NCI-H82 (cell line): ENCODE measurements at places on chromosomes 12 and 14.

DNA sequence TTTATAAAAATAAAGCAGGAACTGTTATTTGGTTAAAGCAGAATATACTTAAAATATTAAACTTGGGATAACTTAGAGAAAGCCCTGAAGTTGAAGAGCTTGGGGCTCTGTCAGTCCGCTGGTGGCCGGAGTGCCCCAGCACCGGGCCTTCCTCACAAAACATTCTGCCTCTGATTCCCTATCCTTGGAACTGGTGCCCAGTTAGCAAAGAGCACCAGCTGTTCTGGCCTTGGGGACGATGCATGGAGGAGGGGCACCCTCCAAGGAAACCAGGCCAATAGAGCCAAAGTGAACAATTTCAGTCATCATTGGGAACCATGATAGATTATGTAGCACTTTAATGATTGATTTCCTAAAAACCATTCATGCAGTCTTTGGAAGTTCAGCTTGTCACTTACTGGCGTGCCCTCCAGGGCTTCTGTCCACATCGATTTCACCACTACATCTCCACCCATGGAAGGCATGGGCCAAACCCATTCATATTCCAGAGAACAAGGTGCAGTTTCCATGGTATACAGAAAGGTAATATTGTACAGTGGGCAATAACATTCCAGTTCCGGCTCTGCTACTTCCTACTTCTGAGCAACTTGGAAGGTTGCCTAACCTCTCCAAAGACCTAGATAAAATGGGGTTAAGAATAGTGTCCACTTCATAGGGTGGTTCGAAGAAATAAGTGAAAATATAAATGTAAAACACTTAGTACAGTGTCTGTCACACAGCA lies 145.9 kb downstream of the ETV6 start:
- no peak for DNase-seq

GRCh38 chr12:53743266-53744129 lies 8.3 kb downstream of the CISTR start:
- peak; percentile 88 for DNase-seq

GRCh38 chr12:18461758-18462157 lies 200.4 kb downstream of the PIK3C2G start:
- DNase-seq: no peak

GRCh38 chr12:73629893-73630831 lies 907.5 kb upstream of the ATXN7L3B start:
- no peak for DNase-seq

GRCh38 chr14:48672506-48672905 lies 913.7 kb downstream of the RPS29 start:
- no peak for DNase-seq

GRCh38 chr14:85233756-85234155 lies 296.2 kb upstream of the FLRT2 start:
- DNase-seq: no peak

GRCh38 chr12:75205558-75205957 lies 4.1 kb downstream of the KCNC2 start:
- DNase-seq: no peak

GRCh38 chr12:40760821-40761220 lies 68.6 kb downstream of the CNTN1 start:
- no peak for DNase-seq

DNA sequence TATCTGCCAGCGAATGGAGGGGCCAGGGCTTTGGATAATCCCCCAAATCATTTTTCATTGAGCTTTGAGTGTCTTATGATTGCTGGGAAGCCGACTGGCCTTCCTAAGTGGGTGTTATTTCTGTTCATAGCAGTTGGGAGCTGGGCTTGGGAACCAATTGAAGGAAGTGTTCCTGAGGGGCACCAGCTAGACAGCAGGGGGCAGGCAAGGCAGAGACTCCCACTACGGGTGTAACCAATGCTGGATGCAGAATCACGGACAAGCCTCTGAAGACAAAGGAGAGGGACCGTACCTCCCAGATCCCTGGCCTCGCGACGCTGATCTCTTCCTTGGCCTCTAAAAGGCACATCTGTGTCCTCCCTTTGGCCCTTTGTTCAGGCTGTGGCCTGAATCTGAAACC lies 149.0 kb upstream of the PRMT8 start:
- DNase-seq: peak; percentile 98

DNA sequence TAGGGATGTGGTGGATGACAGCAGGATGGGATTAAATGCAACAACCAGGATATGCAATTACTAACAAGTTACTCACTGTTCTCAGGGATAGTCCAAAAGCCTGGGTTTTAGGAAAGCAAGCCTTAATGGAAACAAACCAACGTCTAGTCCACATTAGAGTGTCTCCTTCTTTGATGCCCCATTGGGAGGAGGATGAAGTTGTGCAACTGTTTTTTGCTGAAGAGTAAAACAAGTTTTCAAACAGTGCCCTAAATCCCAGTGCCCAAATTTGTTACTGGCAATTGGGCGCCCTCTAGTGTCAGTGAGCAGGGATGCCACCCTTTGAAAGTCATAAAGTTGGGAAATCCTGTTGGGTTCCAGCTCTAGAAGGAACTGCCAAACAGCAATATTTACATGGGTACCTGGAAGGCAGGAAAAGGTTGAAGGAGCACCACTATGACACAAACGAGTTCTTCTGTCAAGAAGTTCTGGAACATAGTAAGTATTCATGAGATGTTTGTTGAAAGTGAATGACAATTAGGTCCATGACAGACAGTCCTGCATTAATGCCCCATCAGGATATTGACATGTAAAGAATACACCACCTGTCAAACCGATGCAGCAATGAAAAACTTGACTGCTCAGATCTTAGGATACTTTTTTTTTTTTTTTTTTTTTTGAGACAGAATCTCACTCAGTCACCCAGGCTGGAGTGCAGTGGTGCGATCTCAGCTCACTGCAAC lies 11.1 kb upstream of the DPF3 start:
- peak; percentile 71 for DNase-seq

- peak; percentile 44 for DNase-seq
Observed at GRCh38 chr12:50052964-50053363, 4.4 kb upstream of the ASIC1 start.

- no peak for DNase-seq
Observed at GRCh38 chr12:120783197-120783596, 57.6 kb downstream of the ACADS start.

DNA sequence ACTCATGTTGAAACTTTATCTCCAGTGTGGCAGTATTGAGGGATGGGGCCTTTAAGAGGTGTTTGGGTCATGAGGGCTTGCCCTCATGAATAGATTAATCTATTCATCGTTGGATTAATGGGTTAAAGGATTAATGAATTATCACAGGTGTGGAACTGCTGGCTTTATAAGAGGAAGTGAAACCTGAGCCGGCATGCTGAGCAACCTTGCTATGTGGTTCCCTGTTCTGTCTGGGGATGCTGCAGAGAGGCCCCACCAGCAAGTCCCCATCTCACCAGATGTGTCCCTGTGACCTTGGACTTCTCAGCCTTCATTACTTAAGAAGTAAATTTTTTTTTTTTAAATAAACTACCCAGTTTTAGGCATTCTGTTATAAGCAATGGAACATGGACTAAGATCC lies 109.6 kb downstream of the DYRK2 start:
- peak; percentile 47 for DNase-seq

DNA sequence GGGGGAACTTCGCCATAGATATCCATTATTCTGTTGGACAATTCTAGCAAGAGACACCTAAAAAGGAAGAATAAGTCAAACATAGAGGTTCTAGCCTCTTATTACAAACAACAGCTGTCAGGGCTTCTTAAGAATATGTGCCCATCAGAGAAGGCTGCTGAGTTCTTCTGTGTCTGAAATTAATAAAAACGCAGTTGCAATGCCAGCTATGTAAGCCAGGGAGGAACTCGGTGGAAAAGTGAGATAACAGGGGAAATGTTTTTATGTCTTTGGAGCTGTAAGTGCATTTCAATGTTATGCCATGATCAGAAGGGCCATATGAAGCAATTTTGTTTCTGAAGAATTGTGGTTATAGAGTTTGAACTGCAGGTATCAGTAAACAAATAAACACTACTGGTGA lies 95.0 kb downstream of the SYT1 start:
- DNase-seq: peak; percentile 28

- no peak for DNase-seq
Observed at GRCh38 chr12:955939-956338, 6.4 kb upstream of the RAD52 start.

DNA sequence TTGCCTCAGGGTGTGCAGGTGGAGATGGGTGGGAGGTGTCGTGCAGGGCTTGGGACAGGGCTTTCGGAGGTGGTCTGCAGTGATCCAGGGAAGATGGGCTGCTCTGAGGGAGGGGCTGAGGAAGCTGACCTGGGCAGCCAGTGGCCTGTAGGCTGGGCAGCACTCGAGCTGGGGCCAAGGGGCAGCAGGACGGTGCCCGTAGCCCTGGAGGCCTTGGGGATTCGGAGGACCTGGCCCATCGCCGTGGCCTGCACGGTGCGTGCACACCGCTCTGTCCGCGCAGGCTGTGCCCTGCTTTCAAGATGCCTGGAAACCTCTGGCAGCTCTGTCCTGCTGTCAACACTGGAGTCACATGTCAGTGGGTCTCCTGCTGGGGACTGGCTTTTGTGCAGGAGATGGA lies 9.1 kb downstream of the PACS2 start:
- no peak for DNase-seq

DNA sequence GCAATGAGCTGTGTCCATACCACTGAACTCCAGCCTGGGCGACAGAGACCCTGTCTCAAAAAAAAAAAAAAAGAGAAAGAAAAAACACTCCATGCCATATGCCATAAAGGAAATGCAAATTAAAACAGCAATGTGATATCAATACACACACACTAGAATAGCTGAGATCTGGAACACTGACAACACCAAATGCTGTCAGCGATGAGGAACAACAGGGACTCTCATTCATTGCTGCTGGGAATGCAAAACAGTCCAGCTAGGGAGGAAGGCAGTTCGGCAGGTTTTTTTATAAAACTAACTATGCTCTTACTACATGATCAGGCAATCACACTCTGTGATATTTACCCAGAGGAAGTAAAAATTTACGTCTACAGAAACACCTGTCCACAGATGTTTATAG lies 3.4 kb upstream of the ABCB9 start:
- no peak for DNase-seq

- DNase-seq: no peak
Observed at GRCh38 chr14:33671556-33671955, 279.3 kb downstream of the EGLN3 start.
